Activated CD4-positive, CD25-positive, alpha-beta regulatory T cell (primary cell): ENCODE measurements at places on chromosomes 1 and 21.

- no peak for DNase-seq
Measured at GRCh38 chr1:208137193-208137592, 107.0 kb downstream of the PLXNA2 start.

GRCh38 chr1:59664166-59664565, 150.6 kb upstream of the HOOK1 start:
- DNase-seq = no peak

DNA sequence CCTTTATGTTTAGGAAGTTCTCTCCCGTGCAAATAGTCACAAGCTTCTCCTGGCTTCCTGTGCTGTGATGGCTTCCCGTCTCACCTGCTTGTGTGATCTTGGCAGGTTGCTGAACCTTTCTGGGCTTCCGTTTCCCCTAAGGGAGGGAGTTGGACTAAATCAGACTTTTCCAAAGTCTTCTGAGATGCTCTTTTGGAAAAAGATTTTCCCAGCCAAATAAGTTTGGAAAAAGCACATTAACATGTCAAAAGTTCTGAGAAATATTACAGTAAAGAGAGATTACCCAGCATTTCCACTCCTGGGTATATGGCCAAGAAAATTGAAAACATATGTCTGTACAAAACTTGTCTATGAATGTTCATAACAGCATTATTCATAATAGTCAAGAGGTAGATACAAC, 36.0 kb upstream of the TENT5C start:
- no peak for DNase-seq

DNA sequence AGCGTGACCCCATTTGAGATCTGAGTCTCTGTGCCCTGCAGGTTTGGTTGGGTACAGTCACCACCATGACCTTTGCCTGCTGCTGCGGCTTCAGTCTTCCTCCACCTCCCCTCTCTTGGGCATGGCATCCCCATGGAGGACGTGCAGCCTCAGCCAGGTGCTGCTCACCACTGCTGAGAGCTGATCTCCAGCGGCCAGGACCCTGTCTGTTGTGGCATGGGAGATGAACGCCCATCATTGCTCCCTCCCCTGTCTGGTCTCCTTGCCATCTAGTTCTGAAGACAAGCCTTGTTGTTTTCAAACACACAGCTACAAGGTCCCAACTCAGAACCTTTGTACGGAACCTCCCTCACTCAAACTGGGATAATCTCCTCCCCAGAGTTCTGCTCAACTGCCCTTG, 19.2 kb upstream of the PKP1 start:
- no peak for DNase-seq

- no peak for DNase-seq
Measured at GRCh38 chr1:230761443-230762167, 14.4 kb downstream of the CAPN9 start.

DNA sequence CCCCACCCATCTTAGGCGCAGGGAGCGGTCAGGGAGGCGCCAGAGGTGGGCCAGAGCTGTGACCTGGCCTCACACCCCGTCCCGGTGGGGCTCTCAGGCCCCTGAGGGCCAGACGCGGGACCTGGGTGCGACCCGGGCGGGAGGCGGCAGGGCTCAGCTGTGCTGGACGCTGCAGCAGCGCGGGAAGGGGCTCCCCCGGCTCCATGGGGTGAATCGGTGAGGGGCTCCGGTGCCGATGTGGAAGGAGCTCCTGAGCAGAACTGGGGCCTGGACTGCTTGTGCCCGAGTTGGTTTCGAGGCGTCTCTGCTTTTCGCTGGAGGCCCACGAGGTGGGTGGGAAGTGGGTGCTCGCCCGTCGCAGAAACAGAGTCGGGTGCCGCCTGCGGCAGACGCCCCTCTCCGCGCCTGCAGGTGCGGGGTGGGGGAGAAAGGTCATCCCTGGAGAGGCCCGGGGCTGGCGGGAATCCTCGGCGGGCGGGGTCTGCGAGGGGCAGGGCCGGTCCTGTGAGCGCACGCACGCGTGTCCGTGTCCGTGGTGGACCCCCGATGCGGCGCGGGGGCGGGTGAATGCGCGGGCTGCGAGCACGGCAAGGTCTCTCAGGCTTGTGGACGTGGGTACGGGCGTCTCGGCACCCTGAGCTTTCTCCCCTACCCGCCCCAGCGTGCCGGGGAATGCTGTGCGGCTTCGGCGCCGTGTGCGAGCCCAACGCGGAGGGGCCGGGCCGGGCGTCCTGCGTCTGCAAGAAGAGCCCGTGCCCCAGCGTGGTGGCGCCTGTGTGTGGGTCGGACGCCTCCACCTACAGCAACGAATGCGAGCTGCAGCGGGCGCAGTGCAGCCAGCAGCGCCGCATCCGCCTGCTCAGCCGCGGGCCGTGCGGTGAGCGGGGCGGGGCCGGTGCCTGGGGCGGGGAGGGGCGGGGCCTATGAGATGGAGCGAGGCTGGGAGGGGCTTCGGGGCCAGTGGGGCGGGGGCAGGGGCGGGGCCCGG, 20.4 kb downstream of the AGRN start:
- DNase-seq = peak; percentile 70

GRCh38 chr1:18612073-18612472, 18.6 kb upstream of the PAX7 start:
- DNase-seq = no peak

GRCh38 chr1:58979677-58980076, 195.8 kb upstream of the JUN start:
- DNase-seq = no peak

DNA sequence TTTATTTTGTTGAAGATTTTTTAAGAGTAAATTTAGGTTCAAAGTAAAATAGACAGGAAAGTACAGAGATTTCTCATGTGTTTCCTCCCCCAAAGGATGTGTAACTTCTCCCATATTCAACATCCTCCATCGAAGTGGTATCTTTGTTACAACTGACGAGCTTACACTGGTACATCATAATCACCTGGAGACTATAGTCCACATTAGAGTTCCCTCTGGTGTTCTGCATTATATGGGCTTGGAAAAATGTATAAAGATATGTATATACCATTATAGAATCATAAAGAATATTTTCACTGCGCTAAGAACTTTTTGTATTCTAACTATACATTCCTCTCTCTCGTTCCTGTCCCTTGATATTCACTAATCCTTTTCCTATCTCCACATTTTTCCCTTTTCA, 203.7 kb downstream of the AMY1C start:
- no peak for DNase-seq
